ENCODE measurements at places on chromosomes 12 and 14.

- no peak for DNase-seq
Observed at GRCh38 chr14:70005281-70005805, 126.1 kb downstream of the SMOC1 start.

GRCh38 chr14:79841433-79841832 is 369.9 kb downstream of the DIO2 start:
- no peak for DNase-seq

- DNase-seq = no peak
Observed at GRCh38 chr12:38116968-38117367, 199.6 kb upstream of the ALG10B start.

DNA sequence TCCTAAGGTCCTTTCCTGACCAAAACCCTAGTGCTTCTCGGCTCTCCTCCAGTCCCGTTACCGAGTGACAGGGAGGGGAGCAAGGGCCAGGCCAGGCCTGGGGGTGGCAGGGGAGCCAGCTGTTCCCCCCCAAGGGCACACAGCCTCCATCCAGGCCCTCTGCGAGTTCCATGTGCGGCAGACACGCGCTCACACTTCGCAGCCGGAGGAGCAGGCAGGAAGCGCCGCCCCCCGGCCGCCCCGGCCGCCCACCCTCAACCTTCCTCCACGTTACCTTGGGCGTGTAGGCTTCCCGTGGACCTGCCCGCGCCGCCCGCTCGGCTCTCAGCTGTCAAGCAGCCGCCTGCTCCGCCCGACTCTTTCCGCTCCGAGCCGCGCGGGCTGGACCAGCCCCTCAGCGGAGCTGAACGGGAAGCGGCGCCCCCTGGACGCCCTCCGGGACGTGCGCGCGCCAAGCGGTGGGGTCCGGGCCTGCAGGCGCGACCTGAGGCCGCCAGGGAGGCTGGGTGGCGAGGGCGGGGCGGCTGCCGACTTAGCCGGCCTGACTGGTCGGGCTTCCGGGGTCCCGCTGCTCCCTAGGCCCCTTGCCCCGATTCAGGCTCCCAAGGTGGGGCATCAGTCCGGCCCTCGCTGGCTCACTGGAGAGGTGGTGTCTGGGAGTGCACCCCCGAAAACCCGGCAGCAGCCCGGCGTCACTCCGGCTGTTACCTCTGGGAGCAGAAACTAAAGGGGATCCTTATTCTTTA is at the start of gene CRACR2A:
Gene CRACR2A, minus strand, starts transcription at position 369 of the 746 bp plus-strand sequence. CDS start 56,110 bp downstream, outside the sequence.
- DNase-seq = no peak

DNA sequence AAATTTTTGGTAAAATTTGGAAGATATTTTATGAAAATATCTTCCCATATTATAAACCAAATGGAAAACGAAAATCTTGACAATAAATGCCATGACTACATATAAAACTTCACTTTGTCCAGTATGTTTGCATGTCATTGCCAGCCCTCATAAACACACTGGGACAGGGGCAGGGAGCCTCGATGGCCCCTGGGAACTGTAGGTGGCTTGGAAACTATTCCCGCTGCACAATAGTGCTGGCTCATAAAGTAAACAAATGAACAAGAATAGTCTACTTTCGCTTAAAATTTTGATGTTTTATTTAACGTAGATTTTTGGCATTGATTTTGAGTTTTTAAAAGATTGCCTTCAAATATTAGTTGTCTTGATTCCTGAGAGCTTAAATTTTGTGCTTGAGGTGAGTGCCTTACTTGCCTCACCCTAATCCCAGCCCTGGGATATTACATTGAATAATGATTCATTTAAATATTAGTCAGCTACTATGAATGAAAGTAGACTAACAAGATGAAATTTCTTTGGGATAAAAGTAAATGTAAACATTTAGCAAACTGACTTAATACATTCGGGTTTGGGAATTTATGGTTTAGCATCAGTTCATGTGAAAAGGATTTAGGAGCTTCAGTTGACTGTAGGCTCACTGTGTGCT is 74.0 kb upstream of the PKP2 start:
- no peak for DNase-seq

DNA sequence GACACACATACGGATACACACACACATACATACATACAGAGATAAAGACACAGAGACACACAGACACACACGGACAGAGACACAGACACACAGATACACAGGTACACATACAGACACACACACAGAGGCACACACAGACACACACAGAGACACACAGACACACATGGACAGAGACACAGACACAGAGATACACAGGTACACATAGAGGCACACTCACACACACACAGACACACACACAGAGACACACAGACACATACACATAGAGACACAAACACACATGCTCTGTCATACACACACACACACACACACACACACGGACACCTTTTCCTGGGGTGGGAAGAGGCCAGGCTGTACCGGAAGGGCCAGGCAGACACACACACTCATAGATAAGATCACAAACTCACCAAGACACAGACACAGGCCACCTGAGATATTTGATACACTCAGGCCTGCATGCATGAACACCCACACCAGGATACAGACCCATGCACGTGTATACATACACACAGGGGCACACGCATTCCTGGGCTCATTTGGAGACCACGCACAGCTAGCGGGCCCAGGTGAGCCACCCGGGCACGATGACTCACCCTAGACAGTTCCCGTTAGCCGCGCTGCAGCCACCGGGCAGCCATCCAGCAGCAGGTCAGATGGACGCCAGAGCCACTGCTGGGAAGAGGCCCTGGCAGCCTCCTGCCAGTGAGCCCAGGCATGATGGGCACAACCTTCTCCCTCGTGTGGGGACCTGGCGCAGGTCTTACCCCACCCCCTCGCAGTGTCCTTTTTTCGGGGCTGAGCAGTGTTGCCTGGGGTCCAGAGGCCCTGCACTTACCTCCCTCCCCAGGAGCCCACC is 1.8 kb upstream of the AHNAK2 start:
- DNase-seq = peak; percentile 37

DNA sequence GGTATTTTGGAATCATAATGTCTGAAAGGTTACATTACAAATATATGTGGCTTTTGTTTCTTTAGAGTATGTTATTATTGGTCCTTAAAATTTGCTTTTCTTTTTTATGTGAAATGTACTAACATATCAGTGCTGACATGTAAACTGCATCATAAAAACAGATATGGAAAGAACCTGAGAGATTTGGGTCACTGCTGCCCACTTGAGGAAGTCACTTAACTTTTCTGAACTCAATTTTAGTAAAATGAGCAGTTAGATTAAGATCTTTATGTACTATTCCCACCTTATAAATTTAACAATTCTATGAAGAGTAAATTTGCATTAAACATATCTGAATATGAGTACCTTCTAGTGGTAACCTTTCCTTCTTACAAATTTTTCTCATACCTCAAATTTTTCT is 7.5 kb downstream of the PTGR2 start:
- no peak for DNase-seq

DNA sequence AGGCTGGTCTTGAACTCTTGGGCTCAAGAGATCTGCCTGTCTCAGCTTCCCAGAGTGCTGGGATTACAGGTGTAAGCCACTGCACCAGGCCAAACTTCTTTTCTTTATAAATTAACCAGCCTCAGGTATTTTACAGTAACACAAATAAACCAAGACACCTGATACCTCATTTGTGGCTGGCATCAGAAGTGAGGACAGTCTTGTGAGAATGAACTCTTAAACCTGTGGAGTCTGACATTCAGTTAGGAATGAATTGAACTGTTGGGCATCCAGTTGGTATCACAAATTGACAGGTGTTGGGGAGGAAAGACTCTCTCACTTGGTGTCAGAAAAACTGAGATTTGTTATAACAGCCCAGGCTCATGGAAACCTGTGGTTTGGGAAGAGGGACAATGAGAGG is 120.5 kb downstream of the DENND5B start:
- DNase-seq = no peak

- DNase-seq = no peak
Observed at GRCh38 chr12:127749416-127749815, 517.6 kb upstream of the TMEM132C start.

- no peak for DNase-seq
Observed at GRCh38 chr12:26112703-26113147, 12.1 kb downstream of the BHLHE41 start.

DNA sequence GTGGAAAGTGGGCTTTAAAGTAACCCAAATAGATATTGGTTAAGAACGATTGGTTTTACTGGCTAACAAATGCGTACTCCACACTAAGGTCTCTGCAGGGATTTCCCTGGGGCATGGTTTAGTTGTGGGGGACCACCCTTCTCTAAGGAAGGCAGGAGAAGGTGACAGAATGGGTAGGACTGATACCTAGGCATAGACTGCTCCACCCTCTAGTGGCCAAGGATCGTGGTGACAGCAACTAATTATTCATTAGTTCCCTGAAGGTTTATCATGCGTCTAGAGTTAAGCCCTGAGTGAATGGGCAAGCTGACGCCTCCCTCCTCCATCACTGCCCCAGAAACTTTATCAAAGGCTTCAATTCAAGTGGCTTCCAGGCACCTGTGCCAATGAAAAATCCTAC is 9.1 kb downstream of the FAM181A start:
- DNase-seq = no peak

DNA sequence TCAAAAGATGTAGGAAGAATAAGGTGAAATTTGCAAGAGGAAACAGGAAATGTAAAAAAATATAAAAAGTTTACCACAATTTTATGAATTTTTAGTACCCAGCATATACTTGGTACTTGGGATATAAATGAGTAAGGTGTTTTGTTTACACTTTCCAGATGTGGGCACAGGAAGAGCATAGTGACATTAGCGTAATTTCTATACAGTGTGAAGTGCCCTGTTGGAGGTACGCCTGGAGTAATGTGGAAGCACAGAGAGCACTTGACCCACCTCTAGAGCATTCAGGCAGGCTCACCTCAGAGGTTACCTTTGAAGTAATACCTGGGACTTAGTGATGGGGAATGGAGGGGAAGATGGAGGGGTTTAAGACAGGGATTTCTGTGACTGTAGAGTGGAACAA is 89.5 kb downstream of the AEBP2 start:
- no peak for DNase-seq

GRCh38 chr12:103241184-103241583 is 254.6 kb downstream of the C12orf42 start:
- peak; percentile 95 for DNase-seq

- no peak for DNase-seq
Observed at GRCh38 chr12:4241592-4241991, 32.0 kb upstream of the CCND2 start.

DNA sequence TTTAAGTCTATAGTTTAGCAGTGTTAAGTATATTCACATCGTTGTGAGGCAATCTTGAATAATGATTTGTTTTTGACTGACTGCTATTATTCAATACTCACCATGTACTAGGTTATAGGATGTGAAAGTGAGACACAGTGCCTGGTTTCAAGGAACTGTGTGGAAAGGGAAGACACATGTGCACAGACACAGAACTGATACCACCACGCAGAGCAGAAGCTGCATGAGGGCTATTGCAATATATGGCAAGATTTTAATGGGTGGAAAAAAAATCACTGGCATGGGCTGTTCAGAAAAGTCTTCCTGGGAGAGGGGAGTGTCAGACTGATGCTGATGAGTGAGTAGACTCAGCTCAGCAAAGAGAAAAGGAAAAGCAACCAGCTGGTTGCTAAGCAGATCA is 10.4 kb downstream of the SLC7A8 start:
- no peak for DNase-seq

DNA sequence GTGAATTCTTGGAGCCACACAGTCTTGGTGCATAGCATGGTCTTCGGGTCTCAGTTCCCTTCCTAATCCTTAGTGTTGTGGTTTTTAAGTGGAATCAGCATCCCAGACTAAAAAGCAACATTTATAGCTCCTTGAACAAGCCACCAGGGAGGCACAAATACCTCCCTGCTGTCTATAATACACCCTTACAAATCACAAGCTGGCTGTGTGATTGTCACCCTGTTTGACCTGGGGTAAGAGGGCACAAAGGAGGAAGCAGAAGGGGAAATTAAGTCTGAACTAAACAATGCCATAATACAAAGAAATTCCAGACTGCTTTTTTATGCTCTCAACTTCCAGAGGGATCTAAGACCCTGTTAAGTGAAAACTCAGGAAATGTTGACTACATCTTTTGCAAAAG is 7.7 kb upstream of the MMP19 start:
- no peak for DNase-seq

Measured in SHP77 (cell line).